Kidney capillary endothelial cell (primary cell): ENCODE measurements at places on chromosomes 2 and 18.

DNA sequence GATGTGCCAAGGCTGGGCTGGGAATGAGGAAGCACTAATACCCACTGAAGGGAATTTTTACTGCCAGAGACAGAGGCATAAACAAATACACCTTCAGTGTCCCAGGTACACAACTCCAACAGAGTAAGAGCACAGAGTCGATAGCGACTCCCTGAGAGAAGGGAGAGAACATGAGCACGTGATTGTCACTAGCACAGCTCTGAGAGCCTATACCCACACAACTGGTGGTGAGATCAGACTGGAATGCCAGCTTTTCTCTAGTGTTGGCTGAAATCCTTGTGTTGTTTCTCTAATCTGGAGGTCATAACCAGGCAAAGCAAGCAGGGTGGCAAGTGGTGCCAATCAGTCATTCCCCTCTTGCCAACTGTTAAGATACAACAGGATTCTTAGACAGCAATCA, 377.2 kb downstream of the CNTNAP5 start:
- DNase-seq = no peak

DNA sequence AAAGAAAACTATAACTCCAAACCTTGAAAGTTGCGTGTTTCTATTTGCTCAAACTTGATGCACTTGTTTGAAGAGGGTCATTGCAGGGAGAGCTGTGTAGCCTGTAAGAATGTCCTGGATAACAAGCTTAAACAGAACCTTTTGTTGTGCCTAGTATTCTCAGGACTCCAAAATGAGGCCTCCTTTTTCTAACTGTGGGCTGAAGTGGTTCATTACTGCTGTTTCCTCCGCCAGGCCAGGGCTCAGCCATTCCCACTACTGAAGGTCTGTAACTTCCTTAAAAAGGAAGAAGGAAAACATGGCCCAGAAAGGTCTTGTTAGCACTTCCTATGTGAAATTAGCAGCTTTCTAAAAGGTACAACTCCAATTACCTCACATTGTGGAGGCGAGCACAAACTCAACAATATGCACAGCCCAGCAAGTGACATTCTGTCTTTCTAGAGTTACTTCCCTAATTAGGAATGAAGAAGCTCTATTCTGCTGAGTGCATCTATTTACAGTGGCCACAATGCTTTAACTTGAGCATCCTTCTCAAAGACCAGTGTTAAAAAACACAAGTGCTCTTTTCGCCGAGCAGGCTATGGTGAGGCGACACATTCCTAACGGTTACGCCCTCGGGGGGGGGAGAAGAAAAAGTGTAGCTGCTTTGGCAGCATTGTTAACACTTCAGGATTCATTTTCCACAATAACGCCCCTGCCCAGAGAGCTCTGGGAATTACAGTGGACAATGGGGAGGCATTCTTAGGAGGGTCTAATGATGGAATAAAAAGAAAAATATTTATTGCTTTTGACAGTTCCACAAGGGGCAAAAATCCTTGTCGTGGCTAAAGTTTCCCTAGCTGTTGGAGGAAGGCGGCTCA, 136.9 kb upstream of the SIX3 start:
- DNase-seq = no peak

DNA sequence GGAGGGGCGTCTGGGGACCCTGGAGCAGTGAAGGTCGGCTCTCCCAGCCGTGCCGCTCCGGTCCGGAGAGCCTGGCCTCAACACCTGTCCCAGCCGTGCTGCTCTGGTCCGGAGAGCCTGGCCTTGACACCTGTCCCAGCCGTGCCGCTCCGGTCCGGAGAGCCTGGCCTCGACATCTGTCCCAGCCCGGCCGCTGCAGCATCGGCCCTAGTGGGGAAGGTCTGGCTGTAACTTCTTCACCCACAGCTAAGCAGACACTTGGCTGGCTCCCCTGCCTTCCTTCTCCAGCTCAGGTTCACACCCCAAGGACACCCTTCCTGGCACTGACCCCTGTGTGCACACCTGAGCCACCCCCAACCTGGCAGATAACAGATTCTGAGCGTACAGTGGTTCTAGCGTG, 4.6 kb downstream of the KCNG2 start:
- no peak for DNase-seq

- DNase-seq = no peak
Observed at GRCh38 chr2:28316546-28317335, 75.9 kb upstream of the FOSL2 start.

GRCh38 chr2:207528980-207529329, 807 bp upstream of the CREB1 start:
- peak; percentile 27 for DNase-seq

DNA sequence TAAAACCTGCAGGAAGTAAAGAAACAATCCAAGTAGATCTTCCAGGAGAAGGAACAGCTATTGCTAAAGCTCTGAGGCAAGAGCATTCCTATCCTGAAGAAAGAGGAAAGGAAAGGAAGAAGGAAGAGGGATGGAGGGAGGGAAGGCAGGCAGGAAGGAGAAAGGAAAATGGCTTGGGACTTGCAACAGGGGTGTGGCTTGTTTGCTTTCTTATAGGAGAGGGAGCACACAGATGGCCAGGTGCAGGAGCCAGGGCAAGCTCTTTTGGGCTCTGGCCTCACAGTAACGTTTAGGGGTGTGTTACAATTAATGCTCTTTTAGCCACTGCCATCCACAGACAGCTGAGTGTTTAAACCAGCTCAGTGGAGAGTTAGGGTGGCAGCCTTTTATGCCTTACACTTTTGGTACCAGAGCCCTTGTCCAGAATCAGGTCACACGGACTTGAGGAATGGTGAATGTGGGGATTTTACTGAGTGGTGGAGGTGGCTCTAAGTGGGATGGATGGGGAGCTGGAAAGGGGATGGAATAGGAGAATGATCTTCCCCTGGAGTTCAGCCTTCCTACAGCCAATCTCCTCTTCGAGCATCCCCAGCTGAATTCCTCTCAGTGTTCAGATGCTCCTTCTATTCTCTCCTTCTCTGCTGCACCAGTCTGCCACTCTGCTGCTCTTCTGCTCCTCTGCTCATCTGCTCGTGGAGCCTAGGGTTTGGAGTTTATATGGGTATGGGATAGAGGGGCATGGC, 108.7 kb upstream of the SLC39A10 start:
- no peak for DNase-seq

DNA sequence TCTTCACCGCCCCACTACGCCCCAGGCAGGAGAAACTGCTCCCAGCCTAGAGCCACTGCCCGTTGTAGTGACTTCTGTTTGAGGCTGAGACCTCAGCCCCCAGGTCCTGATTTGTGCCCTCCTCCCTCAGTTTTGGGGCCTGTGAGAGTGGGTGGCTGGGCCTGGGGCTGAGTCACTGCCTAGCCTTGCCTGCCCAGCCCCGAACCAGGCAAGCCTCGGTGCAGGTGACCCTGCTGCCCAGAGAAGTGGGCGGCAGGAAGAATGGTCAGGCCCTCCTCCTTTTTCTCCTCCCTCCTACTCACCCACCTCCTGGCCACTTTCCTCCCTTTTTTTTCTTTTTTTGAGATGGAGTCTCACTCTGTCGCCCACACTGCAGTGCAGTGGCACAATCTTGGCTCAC, 66.6 kb downstream of the ZFP36L2 start:
- no peak for DNase-seq

- DNase-seq = no peak
Observed at GRCh38 chr2:218988164-218988563, 3.2 kb upstream of the FEV start.

DNA sequence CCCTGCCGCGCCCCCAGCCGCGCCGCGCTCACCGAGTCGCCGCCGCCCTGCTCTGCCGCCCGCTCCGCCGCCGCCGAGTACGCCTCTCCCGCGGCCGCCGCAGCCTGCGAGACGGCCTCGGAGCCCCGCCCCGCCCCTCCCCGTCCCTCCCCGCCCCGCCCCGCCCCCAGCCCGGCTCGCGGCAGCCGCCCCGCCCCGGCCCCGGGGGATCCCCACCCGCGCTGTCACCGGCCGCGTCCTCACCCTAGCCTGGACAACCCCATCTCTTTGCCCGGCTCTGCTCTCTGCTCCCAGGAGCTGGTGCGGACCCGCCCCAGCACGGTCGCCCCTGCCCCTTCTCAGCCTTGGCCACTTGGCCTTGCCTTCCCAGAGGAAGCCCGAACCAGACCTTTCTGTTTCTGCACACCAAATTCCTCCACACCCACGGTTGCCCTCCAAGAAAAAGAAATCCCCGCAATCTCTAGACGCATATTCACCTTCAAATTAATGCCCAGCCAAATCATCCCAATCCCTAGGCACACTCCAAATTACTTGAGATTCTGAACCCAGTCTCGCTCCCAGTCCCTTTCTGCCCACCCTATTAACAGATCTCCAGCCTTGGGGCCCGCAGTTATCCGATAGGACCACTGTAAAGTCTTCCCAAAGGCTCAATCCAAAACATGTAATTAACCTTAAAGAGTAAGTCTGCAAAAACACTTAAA, at the start of gene CYRIA:
CYRIA (minus strand) TSS at position 87 of the 701 bp plus-strand sequence. CDS start 77,715 bp downstream, outside the sequence.
- peak; percentile 26 for DNase-seq

DNA sequence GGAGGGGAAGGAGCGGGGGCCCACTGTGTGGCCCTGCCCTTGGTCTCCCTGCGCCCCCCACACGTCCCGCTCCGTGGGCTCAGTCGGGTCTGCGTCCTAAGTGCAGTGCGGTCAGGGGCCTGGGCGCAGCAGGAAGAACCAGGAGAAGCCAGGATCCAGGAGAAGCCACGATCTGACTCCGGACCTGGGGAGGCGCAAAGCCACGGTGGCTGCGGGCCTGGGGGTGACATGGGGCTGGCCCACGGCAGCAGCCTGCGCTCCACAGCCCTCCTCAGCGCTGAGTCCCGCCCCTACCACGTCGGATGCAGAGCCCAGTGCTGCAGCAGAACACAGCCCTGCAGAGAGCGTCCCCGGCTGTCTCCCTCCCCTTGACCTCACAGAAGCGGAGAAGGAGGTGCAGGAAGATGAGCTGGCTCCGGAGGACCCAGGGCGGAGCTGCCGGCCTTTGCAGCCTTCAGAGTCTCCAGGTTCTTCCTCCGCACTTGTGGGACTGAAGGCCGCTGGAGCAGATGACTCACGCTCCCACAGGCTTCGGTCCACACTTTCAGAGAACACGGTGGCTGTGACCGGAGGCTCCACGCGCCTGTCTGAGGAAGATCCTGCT, 589.2 kb upstream of the SALL3 start:
- DNase-seq = no peak

DNA sequence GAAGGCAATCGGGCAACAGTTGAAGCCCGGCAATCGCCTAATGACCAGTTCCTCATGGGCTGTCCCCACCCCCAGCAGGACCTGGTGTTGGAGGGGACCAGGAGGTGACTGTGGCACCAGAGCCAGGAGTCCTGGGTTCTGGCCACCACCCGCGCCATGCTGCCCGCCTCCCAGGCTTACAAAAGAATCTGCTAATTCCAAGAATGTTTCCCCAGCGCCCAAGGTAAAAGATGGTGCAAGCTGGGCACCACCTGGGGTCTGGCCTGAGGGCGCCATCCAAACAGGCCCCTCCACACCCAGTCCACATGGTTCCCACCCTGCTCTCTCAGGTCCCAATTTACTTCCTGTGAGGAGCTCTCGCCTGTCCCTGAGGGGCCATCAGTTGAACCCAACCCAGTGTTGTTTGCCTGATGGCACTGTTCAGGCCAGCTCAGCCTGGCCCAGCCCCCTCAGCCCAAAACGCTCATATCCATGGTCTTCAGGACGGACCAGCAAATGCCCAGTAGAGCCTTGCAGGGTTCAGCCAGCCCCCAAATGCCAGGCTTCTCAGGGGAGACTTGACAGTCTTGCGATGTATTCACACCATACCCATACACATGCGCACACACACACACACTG, 5.1 kb downstream of the SDC1 start:
- DNase-seq = no peak

DNA sequence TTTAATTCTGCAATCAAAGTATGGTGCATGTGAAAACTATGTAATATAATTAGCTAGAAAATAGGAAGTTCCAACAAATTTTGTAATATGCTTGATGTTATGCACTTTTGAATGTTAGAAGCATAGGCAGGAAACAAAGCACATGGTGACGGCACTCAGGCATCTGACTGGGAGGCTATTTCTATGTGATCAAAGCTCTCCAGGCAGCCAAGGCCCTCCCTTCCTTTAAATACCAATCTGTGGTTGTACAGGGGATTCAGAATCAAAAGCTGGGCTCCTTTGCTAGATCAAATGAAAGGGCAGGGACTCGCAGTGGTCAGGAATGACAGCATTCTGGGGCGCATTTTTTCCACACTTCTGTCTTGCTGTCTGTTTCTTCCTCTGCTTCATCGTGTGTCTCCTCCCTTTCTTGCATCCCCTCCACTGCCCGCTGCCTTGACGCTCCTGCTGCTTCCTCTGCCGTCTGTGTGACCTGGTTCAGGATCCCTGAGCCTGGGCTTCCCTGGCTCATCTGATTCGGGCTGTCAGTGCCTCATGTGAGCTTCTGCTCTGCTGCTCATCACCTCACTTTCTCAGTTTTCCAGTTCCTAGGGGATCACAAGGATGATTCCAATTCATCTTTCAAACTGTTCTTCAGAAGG, 30.9 kb downstream of the TMEM182 start:
- DNase-seq = no peak

DNA sequence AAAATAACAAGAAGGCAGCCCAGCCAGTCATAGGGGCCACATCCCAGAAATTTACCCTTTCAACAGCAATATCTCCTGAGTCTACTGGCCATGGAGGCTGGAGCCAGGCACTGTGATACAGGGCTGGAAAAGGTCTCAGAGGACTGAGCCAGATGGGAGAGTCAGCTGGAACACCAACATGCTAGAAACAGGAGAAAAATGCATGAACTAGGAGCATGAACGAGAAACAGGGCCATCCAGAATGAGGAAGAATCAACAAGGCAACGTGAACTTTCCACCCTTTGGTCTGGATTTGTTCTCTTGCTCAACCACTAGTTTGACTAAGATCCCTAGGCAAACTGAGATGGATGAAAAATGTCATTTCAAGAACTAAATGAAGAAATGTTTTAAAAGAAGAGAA, 13.1 kb downstream of the PID1 start:
- DNase-seq = no peak

DNA sequence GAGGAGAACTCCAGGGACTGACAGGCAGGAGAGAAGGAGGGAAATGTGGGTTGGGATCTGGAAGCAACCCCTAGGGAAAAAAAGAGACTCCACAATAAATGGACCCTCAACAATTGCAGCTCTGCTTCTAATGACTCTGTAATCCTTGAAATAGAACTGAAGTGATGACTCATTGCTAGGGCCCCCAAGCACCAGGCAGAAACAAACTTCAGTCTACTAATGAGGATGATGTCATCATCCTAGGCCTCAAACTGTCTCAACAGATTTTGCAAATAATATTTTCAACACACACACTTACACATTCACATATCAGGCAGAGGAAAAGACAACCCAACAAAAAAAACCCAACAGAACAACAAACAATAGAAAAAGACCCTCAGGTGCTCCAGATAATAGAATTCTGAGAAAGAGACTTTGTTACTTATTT, 143.3 kb downstream of the HDAC4 start:
- peak; percentile 77 for DNase-seq
